CD14-positive monocyte (primary cell): ENCODE measurements at places on chromosomes 12 and 14. TPM values are rescaled to one million over a fixed set of nuclear protein-coding genes. Genes with fewer than 3 reads are reported as not detected.

Gene DHRS2
- polyA plus RNA-seq, result not detected

Gene OR6C2
- polyA plus RNA-seq, result not detected in 2 replicates

Gene CDK2
- 6.9 and 11.8 TPM in 2 replicates for polyA plus RNA-seq

Gene SLC2A3
- 776 and 1,210 TPM in 2 replicates for polyA plus RNA-seq

Gene AICDA
- polyA plus RNA-seq, result 0.13 TPM in 1 of 2 replicates, not detected in the other

Gene MARCHF9
- 0.23 TPM for polyA plus RNA-seq

Gene PRB2
- polyA plus RNA-seq, result not detected

Gene OR6C3
- not detected in 2 replicates for polyA plus RNA-seq

Gene DNAI7
- polyA plus RNA-seq, result not detected

Gene RNASE7
- not detected in 2 replicates for polyA plus RNA-seq

Gene BDKRB2
- not detected for polyA plus RNA-seq

DNA sequence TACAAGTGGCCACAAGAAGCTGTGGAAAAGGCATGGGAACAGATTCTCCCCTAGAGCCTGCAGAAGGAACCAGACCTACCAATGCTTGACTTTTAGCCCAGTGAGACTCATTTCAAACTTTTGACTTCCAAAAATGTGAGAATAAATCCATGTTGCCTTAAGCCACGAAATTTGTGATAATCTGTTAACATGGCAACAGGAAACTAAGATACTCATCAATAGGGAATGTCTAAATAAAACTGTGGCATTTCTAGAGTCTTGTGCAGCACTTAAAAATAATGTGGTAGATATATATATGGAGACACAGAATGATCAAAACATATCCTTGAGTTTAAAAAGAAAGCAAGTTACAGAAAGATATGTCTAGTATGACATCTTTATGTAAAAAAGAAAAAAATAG is 12.0 kb downstream of the HECTD4 start:
- H3K4me3 ChIP-seq, result no peak overlapping the region
- no peaks in the 10 kb centered on the region for H3K27me3 ChIP-seq
- no peak for DNase-seq

DNA sequence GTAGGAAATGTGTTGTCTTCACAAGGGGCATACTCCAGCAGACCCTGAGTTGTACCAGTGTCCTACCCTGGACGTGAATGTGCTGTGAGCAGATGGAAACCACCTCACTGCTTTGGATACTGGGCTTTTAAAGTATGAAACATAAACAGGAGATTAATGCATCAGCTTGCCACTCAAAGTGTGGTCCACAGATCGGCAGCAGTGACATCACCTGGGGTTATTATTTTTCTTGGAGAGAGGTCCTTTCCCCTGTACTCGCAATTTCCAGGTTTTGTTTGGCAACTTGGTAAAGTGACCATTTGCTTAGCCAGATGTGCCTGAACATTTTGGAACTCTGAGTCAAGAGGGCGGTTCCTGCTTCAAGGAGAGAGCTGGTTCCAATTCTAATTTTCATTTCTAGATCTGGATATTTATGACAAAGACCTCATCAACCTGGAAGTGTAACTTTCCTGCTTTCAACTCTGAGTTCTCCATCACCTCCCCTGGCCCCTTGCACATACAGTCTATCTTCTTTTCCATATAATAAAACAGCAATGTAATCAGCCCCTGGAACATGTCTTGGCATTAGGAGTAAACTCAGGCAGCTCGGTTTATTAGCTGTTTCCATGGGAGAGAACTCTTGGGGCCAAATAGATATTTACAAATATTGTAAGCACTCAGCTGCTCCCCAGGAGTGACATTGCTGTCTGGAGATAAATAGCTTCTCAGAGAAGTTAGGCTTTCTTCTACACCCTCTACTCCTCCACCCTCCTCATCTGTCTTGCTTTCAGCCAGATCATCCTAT is 237.0 kb upstream of the TBX3 start:
- no peaks in the 10 kb centered on the region for H3K4me1 ChIP-seq
- H3K4me3 ChIP-seq, result no peak overlapping the region
- no peaks in the 10 kb centered on the region for H3K36me3 ChIP-seq
- no peak for DNase-seq
- H3K27ac ChIP-seq, result no peak overlapping the region
- H3K27me3 ChIP-seq, result no peaks in the 10 kb centered on the region

DNA sequence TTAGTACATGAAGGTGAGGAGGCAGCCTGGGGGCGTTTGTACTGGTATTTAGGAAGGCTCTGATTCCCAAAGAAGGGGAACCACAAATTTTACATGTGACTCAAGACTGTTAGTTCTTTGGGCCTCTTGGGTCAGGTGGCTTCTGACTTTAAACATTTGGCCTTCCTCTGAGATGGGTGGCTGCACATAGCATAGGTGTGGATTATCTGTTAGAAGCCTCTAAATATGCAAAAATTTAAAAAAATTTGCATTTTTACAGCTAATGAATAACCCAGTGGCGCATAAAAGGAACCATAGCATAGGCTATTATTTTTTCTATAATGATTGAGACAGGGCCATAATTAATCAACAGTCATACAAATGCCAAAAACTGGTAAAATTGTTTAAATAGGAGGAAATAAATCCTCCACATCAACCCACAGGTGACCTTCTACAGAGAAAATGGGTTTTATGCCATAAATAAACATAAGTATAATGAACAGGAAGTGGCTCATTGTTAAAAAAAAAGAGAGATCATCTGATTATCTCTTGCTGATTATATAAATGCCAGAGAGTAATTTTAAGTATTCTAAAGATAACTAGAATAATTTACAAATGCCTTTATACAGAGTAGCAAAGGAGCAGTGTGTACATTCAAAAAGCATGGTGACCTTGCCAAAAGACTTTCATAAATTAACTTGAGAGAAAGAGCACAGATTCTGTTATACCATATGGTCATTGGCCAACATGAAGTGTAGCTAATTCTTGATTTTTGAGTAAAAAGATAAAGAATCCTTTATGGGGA is 284.2 kb upstream of the ATP2B1 start:
- peaks cover 5% of the 10 kb centered on the region for H3K4me1 ChIP-seq
- no peak for DNase-seq
- H3K4me3 ChIP-seq, result no peak overlapping the region
- no peaks in the 10 kb centered on the region for H3K27me3 ChIP-seq
- no peaks in the 10 kb centered on the region for H3K36me3 ChIP-seq

GRCh38 chr12:93226361-93226760 is 151.4 kb upstream of the NUDT4 start:
- H3K4me1 ChIP-seq, result peaks cover 31% of the 10 kb centered on the region
- H3K36me3 ChIP-seq, result no peaks in the 10 kb centered on the region
- no peak for DNase-seq
- no peak overlapping the region for H3K27ac ChIP-seq
- no peaks in the 10 kb centered on the region for H3K27me3 ChIP-seq
- no peak overlapping the region for H3K4me3 ChIP-seq

GRCh38 chr12:131607658-131608447 is 103.0 kb upstream of the SFSWAP start:
- H3K36me3 ChIP-seq, result no peaks in the 10 kb centered on the region
- H3K4me1 ChIP-seq, result peaks cover 57% of the 10 kb centered on the region
- H3K27me3 ChIP-seq, result no peaks in the 10 kb centered on the region

DNA sequence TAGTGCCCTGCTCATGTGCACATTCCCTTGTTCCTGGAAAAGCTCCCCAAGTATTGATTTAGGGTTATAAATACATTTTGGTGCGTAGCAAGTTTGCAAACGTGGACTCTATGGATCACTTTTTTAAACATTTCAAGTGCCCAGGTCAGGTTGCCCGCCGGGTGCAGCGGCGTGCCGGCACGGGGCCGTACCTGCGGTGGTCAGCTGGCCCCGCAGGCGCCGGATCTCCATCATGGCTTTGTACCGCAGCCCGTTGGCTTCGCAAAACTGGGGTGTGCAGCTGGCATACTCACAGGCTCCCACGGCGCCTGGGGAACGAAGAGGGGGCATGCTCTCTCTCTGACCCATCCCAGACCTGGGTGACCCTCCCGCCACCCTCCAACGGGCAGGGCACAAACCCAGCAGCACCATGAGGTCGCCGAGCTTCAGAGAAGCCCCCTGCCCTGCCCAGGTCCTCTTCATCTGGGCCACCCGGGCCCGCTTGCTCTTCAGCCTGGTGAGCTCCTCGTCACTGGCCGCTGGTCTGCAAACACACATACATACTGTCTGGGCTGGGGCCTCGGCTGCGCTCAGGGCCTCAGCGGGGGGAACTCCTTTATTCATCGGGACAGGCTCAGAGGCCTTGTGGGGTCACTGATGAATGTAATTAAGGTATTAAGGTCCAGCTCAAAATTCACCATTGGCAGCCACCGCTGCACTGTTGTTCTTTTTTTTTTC is 35.1 kb downstream of the DHX37 start:
- H3K36me3 ChIP-seq, result peaks cover 84% of the 10 kb centered on the region
- no peaks in the 10 kb centered on the region for H3K4me1 ChIP-seq
- DNase-seq, result no peak
- H3K27me3 ChIP-seq, result no peaks in the 10 kb centered on the region
- no peak overlapping the region for H3K27ac ChIP-seq
- H3K4me3 ChIP-seq, result no peak overlapping the region

GRCh38 chr12:49227713-49228112 is 37.2 kb upstream of the TUBA1C start:
- H3K4me1 ChIP-seq, result peaks cover 67% of the 10 kb centered on the region
- H3K36me3 ChIP-seq, result no peaks in the 10 kb centered on the region
- H3K4me3 ChIP-seq, result no peak overlapping the region
- H3K27ac ChIP-seq, result no peak overlapping the region
- no peaks in the 10 kb centered on the region for H3K27me3 ChIP-seq
- DNase-seq, result no peak

DNA sequence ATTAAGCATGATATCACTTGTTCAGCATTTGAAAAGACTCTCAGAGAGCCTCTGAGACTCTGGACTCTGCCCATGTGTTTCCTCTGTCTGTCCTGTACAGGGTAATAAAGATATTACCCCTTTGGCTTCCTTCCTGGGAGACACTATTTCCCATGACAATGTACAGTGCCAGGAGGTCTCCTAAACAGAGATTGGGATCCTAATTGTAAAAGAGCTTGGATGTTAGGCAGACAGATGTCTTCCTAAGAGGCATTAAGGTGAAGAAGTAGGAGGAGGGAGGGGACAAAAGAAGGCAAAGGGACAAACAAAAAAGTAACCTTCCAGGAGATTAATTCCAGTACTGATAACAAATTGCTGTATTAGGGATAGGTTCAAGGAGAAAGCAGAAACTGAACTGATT is 45.5 kb upstream of the NAV3 start:
- no peak overlapping the region for H3K27ac ChIP-seq
- no peaks in the 10 kb centered on the region for H3K4me1 ChIP-seq

GRCh38 chr12:3777206-3777809 is 24.4 kb upstream of the CRACR2A start:
- no peaks in the 10 kb centered on the region for H3K4me1 ChIP-seq
- no peaks in the 10 kb centered on the region for H3K36me3 ChIP-seq
- DNase-seq, result peak; percentile 31
- no peak overlapping the region for H3K4me3 ChIP-seq

DNA sequence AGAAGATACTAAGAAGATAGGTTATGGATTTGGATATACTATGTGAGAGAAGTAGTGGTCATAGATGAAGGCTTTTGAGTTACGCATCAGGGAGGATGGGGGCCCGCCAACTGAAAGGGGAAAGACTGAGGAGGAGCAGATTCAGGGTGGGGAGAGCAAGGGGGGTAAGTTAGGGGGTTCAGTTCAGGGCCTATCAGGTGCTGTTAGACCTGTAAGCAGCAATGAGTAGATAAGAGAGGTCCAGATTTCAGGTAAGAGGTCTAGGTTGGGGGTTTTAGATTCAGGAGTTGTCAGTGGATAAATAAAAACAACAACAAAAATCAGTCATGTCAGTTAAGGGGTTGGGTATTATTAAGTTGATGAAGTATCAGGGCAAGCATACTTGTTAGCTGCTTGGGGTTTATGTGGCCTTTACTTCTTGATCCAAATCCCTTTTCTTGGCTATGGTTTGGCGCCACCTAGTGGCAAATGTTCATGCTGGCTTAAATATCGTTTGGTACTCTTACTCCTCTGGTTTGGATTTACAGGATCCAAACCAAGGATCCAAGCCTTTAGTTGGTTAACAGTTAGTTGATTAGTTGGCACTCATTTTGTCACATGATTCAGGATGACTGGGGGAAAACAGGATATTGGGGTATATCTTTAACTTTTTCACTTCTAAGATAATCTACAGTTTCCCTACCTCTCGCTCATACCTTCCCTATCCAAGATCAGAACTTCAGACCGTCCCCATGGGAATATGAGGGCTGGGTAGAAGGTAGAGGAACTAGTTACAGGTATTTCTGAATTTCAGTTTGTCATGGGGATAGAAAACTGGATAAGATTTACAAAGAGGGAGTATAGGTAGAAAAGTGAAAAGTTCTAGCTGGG is 65.1 kb downstream of the PCNX1 start:
- H3K36me3 ChIP-seq, result peaks cover 44% of the 10 kb centered on the region
- H3K4me1 ChIP-seq, result no peaks in the 10 kb centered on the region
- peak; percentile 79 for DNase-seq
- no peak overlapping the region for H3K4me3 ChIP-seq

- no peaks in the 10 kb centered on the region for H3K36me3 ChIP-seq
- no peaks in the 10 kb centered on the region for H3K27me3 ChIP-seq
These were observed 37.8 kb upstream of the FICD start for GRCh38 chr12:108477055-108477880.

DNA sequence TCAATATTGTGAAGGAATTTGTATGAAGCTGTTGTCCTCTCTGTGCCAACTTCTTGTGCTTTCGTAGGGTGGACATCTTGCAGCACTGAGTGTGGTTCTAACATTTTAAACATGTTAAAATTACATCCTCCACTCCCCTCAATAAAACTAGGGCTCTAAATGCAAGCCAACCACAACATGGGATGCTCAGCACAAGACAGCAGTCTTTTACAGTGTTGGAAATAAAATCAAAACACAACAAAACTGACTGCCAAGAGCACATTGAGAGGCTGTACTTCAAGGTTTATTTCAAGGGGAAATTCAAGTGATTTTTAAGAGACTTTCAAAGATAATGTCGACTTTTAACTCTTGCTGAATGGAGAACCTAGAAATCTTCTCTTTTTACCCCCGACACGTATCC is 396.9 kb downstream of the TMTC2 start:
- H3K27ac ChIP-seq, result no peak overlapping the region
- no peaks in the 10 kb centered on the region for H3K36me3 ChIP-seq
- H3K4me3 ChIP-seq, result no peak overlapping the region
- no peaks in the 10 kb centered on the region for H3K27me3 ChIP-seq
- H3K4me1 ChIP-seq, result no peaks in the 10 kb centered on the region

DNA sequence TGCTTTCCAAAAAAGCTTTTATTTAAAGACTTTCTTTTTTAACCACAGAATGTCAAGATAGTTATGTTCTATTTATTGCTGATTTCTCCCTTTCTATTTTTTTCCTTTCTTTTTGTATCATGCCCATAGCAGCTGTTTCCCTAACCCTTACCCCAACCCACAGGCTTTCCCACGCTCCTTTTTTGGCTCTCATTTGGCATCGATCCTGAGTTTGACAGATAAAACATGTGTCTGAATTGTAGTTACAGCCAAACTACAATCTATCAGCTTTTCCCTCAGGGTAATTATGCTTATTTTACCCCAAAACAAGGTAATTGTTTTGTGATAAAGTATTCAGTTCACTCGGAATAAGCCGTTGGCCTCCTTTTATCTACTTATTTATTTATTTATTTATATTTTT is 46.7 kb downstream of the PDE3A start:
- no peak overlapping the region for H3K4me3 ChIP-seq
- no peak overlapping the region for H3K27ac ChIP-seq
- no peaks in the 10 kb centered on the region for H3K4me1 ChIP-seq
- H3K27me3 ChIP-seq, result no peaks in the 10 kb centered on the region
- DNase-seq, result no peak
- H3K36me3 ChIP-seq, result no peaks in the 10 kb centered on the region

GRCh38 chr14:92531106-92531873 is 17.7 kb downstream of the RIN3 start:
- peaks cover 21% of the 10 kb centered on the region for H3K4me1 ChIP-seq
- H3K27me3 ChIP-seq, result no peaks in the 10 kb centered on the region
- peak overlapping the region; percentile 89 for H3K27ac ChIP-seq
